GM23338 (cell line): ENCODE measurements at places on chromosomes 1 and 21. TPM values are rescaled to one million over a fixed set of nuclear protein-coding genes. Genes with fewer than 3 reads are reported as not detected.

DNA sequence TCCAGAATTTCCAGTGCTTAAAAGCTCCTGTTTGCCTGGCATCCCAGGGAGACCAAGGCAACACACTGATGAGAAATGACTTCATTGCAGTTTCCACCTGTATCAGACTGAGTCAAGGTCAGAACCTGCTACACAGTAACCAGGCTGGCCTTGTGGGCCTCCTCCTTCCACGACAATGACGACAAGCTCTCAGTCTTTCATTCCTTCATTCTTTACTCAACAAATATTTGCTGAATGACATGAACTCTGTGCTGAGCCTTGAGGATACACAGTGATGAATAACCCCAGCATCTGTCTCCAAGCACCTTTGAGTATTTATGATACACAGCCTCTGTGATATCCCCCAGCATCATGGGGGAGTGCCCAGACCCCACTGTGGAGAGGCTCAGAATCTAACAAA lies 8.9 kb upstream of the LCE5A start:
- DNase-seq: no peak
- no peaks in the 10 kb centered on the region for H3K27me3 ChIP-seq
- no peak overlapping the region for H3K27ac ChIP-seq
- no peak overlapping the region for H3K4me3 ChIP-seq

DNA sequence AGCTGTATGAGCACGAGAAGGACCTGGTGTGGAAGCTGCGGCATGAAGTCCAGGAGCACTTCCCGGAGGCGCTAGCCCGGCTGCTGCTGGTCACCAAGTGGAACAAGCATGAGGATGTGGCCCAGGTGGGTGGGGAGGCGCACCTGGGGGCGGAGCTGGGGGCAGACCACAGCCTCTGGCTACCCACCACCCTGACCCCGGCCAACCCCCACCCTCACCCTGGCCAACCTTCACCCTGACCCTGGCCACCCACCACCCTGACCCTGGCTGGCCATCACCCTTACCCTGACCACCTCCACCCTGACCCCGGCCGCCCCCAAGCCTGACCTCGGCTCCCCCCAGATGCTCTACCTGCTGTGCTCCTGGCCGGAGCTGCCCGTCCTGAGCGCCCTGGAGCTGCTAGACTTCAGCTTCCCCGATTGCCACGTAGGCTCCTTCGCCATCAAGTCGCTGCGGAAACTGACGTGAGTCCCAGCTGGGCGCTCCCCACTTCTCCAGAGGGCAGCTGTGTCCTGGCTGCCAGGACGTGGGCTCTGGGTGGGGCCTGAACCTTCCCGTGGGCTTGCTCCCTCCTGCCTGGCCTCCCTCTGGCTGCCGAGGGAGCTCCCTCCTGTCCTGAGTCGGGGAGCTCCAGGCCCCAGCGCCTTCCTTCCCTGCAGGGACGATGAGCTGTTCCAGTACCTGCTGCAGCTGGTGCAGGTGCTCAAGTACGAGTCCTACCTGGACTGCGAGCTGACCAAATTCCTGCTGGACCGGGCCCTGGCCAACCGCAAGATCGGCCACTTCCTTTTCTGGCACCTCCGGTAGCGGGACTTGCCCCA lies 69.5 kb downstream of the PIK3CD start:
- no peak for DNase-seq
- no peaks in the 10 kb centered on the region for H3K27me3 ChIP-seq
- peaks cover 14% of the 10 kb centered on the region for H3K4me1 ChIP-seq
- H3K36me3 ChIP-seq: no peaks in the 10 kb centered on the region
- 0 out of 2 replicates have a peak overlapping the region, but pooled peaks have one; percentile 14 for H3K27ac ChIP-seq
- H3K4me3 ChIP-seq: no peak overlapping the region

GRCh38 chr1:30314591-30314990 lies 408.8 kb downstream of the MATN1 start:
- H3K4me1 ChIP-seq: no peaks in the 10 kb centered on the region
- H3K27me3 ChIP-seq: no peaks in the 10 kb centered on the region
- DNase-seq: no peak

DNA sequence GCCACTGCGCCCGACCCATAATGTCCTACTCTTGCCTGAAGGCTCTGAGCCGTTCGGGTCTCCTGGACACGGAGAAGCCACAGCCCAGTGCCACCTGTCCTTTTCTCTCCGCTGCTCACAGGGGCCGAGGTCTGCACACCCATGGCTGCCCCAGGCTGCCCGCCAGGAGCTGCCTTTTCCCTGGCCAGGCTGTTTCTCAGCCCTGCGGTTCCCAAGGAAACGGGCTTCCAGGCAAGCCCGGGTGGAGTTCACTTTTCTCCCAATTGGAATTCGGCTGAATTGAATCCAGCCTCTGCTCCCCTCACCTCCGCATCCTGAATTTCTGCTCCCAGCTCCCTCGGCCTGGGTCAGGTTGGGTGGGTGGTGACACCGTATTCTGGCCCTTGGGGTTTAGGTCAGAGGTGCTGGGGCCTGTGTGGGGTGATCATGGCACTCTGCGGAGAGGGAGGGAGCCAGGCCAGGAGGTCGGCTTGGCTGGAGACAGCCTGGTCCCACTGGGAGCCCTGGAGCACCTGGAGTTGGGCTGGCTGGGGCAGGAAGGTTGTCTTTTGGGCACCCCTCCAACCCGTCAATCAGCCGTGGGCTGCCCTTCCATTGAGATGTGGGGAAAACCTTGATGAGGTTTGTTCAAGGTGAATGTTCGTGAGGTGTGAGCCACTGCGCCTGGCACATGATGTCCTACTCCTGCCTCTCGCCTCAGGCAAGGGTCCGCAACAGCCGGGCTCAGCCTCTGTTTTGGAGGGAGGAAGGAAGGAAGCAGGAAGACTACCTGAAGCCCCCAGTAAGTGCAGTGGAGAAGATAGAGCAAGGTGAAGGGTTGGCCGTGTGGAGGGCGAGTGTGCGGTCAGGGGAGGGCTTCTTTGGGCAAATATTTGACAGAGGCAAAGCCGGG lies 25.1 kb downstream of the RRP1 start:
- H3K27ac ChIP-seq: no peak overlapping the region
- no peaks in the 10 kb centered on the region for H3K27me3 ChIP-seq
- DNase-seq: peak; percentile 62
- peak overlapping the region; percentile 54 for H3K4me3 ChIP-seq

GRCh38 chr1:228315945-228316588 lies 90.6 kb downstream of the TRIM11 start:
- H3K4me1 ChIP-seq: no peaks in the 10 kb centered on the region
- peak; percentile 6 for DNase-seq
- no peaks in the 10 kb centered on the region; the same call in 1 of the 2 replicates for H3K36me3 ChIP-seq
- no peak overlapping the region for H3K4me3 ChIP-seq
- no peak overlapping the region for H3K27ac ChIP-seq
- H3K27me3 ChIP-seq: no peaks in the 10 kb centered on the region

DNA sequence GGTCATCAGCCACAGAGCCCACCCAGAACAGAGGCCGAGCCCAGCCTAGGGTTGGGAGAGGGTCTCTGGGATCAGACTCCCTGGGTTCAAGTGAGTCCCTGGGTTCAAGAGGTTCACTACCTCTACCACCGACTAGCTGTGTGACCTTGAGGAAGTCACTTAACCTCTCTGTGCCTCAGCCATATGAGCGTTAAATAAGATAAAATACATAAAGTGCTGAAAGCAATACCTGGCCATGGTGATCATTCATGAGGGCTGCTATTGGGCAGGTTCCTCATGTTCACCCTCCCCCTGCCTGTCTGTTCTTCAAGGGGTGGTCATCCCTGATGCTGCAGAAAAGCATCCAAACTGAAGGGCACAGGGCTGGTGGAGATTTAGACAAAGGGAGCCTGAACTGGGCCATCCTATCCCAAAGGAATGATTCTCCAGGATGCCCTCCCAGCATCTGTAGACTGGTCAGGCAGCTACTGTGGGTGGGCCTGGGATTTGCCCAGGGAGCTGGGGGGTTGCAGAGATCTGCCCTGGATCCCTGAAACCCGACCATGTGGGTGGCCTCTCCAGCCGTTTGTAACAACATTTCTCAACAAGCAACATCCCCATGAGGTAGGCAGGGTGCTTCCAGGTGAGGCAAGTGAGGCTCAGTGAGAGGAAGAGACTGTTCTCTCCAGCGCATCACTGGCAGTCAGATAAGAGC lies 196.6 kb downstream of the MATN1 start:
- no peaks in the 10 kb centered on the region for H3K27me3 ChIP-seq
- no peak overlapping the region for H3K27ac ChIP-seq

GRCh38 chr1:230295367-230295766 lies 130.8 kb downstream of the PGBD5 start:
- H3K27ac ChIP-seq: no peak overlapping the region

- DNase-seq: peak; percentile 22
- no peak overlapping the region for H3K27ac ChIP-seq
- no peak overlapping the region for H3K4me3 ChIP-seq
- H3K36me3 ChIP-seq: no peaks in the 10 kb centered on the region
Measured at GRCh38 chr1:102941366-102941947, 166.9 kb downstream of the COL11A1 start.

- H3K4me1 ChIP-seq: no peaks in the 10 kb centered on the region
- H3K36me3 ChIP-seq: no peaks in the 10 kb centered on the region
- no peak for DNase-seq
- no peak overlapping the region for H3K27ac ChIP-seq
Measured at GRCh38 chr1:97340951-97341350, 579.9 kb downstream of the DPYD start.

- H3K27me3 ChIP-seq: no peaks in the 10 kb centered on the region
- H3K4me1 ChIP-seq: peaks cover 16% of the 10 kb centered on the region
- no peaks in the 10 kb centered on the region for H3K36me3 ChIP-seq
- DNase-seq: no peak
Measured at GRCh38 chr1:200134116-200134515, 106.6 kb downstream of the NR5A2 start.

The GRIK1 gene
- 0.23 and 0.42 TPM in 2 replicates for total RNA-seq

The ADAMTSL4 gene
- 3.6 and 5.3 TPM in 2 replicates for total RNA-seq

The HES2 gene
- total RNA-seq: 1.2 and 1.6 TPM in 2 replicates
